ENCODE measurements at places on chromosomes 7 and 10. TPM values are rescaled to one million over a fixed set of nuclear protein-coding genes. Genes with fewer than 3 reads are reported as not detected.

ACSL5 gene
- 1.4 TPM for total RNA-seq

ZNF804B gene
- not detected for total RNA-seq

OLAH gene
- total RNA-seq: 0.26 TPM

SPDYE3 gene
- total RNA-seq: not detected

LSM8 gene
- 21.5 TPM for total RNA-seq

ACHE gene
- 0.13 TPM for total RNA-seq

SHTN1 gene
- 0.85 TPM for total RNA-seq

SFTPA1 gene
- not detected for total RNA-seq

SRGN gene
- total RNA-seq: 498 TPM

CASP2 gene
- total RNA-seq: 12.4 TPM

ATP6V0A4 gene
- total RNA-seq: not detected

TEX36 gene
- not detected for total RNA-seq

KCP gene
- 0.69 TPM for total RNA-seq

SUGCT gene
- total RNA-seq: 8.4 TPM

PTPN20 gene
- total RNA-seq: 4.5 TPM

TMEM176B gene
- total RNA-seq: not detected

PNLIP gene
- not detected for total RNA-seq

ANXA8 gene
- total RNA-seq: not detected

CCL24 gene
- total RNA-seq: not detected

TRIM73 gene
- total RNA-seq: 1.3 TPM

PRKAR2B gene
- total RNA-seq: 1.1 TPM

RARRES2 gene
- 1.7 TPM for total RNA-seq

ZNF12 gene
- total RNA-seq: 19.5 TPM

SSC4D gene
- 0.65 TPM for total RNA-seq

FGFR2 gene
- total RNA-seq: 0.03 TPM

IGF2BP3 gene
- 77.8 TPM for total RNA-seq

RBM20 gene
- 2.4 TPM for total RNA-seq

MYOZ1 gene
- total RNA-seq: 0.20 TPM

AFAP1L2 gene
- 1.2 TPM for total RNA-seq

CALHM3 gene
- not detected for total RNA-seq

GNGT1 gene
- not detected for total RNA-seq

FAM13C gene
- total RNA-seq: 5.0 TPM

DGKI gene
- total RNA-seq: 12.7 TPM

ATE1 gene
- total RNA-seq: 30.2 TPM

C7orf57 gene
- not detected for total RNA-seq

SKIDA1 gene
- 0.36 TPM for total RNA-seq

GRID2IP gene
- not detected for total RNA-seq

PLEKHA8 gene
- total RNA-seq: 13.3 TPM
